T-helper 2 cell treated with Interferon-gamma antibody and Interleukin-4, amounts not matched to agents 5 μg/mL and 100 μg/mL, for 36 hours (primary cell): ENCODE measurements at places on chromosomes 1 and 21.

DNA sequence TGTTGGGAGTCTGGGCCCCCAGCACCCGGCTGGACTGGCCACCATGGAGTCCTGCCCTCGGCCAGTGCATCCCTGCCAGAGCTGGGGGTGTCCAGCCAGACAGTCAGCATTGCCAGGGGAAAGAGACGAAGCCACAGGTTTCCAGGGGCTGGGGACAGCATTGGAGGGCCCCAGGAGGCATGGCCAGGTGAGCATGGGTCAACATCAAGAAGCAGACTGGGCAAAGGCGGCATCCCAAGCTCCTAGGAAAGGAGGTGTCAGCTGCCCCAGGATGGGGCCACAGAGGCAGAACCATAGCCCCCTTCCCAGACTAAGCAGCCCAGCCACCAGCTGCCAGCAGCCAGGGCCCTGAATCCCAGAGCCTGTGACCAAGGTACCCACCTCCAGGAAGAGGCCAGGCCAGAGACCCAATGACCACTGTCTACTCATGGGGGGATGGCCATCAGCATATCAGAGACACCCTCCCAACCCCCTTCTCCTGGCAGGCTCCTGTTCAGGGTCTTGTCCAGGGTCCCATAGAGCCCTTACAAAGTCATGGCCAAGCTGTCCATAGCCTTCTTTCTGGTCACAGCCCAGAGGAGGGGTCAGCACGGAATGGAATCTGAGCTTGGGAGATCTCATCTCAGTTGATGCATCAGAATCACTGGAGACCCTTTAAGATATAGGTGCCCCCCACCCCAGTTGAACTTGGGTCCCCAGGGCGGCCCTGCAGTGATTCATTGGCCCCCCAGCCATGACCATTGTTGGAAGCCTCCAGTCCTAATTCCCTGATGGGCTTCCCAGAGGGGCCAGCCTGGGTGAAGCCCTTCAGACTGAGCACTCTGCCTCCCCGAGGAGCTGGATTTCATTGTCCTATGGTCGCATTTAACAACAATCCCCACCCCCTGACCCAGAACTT, 32.5 kb downstream of the WNT3A start:
- no peak for DNase-seq

DNA sequence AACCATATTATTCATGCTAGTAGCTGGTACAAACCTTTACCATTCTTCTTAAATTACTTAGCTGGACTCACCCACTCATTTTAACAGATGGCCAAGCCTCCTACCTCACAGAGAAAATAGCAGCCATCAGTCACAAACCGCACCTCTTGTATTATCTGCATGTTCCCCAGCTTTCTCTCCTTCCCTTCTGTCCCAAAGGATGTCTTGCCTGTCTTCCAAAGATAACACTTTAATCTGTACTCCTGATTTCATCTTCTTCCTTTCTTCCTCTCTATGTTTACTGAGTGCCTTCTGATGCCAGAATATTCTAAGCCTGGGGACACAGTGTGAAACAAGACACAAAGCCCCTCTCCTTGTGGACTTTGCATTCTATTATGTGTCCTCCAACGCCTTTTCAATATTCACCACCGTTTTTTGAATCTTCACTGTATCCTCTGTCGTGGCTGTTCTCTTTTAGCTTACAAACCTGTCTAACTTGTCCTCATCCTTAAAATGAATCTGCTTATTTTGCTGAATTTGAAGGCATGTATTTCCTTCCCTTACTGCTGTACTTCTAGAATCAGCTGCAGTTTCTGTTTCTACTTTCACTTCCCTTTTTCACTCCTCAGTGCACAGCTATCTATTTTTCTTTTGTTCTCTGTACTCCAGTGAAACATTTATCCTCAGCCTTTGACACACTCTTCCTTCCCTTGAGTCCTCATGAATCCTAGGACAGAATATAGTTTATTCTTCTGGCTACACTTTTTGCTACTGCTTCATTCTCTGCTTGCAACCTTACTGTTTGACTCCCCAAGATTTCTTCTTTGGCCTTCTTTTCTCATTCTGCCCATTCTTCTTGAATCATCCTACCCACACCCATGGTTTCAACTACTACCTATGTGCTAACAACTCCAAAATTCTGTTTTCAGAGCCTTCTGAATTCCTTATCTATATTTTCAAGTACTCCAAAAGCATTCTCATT, 216.9 kb upstream of the SAMSN1 start:
- DNase-seq: no peak

DNA sequence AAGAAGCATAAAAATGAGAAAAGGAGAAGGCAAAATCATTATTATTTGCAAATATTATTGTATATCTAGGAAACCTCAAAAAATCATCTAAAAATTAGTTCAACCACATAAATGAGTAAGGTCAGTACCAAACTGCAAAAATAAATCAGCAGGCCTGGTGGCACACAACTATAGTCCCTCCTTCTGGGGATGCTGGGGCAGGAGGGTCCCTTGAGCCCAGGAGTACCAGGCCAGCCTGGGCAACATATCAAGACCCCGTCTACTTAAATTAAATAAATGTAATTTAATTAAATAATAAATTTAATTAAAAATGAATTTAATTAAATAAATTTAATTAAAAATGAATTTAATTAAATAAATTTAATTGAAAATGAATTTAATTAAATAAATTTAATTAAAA, 40.3 kb upstream of the TRIM67 start:
- no peak for DNase-seq

GRCh38 chr1:193013707-193014106, 45.5 kb downstream of the UCHL5 start:
- no peak for DNase-seq

- DNase-seq: no peak
Observed at GRCh38 chr1:228087771-228088251, 5.3 kb downstream of the ARF1 start.

GRCh38 chr1:109499081-109499480, 5.2 kb downstream of the CYB561D1 start:
- no peak for DNase-seq
